DND-41 (cell line): ENCODE measurements at places on chromosomes 12 and 14.

DNA sequence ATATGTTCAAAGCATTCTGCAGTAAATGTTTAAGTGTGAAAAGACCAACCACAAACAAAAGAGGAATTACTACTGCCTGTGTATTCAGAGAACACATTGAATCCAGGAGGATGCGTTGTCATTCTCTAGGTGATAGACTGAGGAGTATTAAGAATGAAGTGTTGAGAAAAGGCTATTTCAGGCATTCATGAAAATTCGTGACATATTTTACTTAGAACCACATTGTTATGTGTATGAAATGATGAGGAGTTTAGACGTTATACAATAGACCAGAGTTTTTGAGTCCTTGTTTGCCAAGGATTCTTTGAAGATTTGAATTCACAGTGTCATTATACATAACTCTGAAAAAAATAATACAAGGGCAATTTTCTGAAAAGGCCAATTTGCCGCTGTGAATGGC, 251.8 kb downstream of the CCDC91 start:
- DNase-seq: no peak

DNA sequence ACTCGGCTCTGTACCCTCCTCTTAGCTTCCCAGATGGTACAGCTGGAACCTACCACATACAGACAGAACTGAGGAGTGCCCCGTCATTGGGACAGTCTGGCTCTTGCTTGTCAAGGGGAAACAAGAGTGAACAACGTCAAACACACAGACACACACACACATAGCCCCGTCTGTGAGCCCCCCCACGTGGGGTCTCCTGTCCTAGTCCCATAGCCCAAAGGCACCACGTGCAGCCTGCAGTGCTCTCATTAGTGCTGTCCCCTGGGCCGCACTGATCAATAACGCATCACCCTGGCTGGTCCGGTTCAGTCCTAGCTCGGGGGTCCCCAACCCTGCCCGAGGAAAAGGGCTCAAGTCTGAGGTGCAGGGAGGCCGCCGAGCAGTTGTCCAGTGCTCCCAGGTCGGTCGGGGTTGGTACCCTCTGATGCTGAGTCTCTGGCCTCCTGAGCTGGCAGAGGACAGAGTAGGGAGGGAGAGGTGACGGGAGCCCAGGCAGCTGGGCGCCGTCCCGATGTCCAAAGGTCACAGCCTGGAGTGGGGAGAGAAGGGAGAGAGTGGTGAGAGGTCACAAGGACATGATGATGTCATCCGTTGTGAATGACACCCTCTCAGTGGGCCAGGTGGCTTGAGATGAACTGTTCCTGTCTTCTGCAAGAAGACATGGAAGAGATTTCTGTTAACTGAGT, 105.4 kb upstream of the NOS1 start:
- no peak for DNase-seq

DNA sequence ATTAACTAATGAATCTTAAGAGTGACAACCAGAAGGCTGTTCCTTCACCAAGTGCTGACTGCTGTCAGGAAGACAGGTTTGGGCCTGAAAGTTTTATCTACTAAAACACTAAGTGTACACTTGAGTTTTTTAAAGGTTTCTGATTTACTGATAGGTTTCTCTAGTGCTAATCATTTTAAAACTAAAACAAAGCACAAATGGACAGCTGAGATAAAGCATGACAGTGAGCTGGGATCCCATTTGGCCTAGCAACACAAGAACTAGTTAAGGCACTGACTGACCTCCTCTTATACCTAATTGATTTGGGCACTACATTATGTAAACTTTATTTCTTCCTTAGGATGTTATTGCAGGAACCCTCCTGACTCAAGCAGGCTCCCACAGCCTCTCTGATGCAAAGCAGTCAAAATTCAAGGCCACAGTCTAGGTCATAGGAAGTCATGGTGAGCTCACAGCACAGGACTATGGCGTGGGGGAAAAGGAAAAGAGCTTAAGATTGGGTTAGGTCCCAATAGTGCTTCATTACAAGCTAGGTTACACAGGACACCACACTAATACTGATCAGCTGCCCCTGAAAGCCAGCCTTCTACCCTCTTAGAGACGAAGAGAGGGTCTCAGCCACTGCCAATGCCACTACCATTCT, 3.5 kb downstream of the STXBP6 start:
- no peak for DNase-seq

DNA sequence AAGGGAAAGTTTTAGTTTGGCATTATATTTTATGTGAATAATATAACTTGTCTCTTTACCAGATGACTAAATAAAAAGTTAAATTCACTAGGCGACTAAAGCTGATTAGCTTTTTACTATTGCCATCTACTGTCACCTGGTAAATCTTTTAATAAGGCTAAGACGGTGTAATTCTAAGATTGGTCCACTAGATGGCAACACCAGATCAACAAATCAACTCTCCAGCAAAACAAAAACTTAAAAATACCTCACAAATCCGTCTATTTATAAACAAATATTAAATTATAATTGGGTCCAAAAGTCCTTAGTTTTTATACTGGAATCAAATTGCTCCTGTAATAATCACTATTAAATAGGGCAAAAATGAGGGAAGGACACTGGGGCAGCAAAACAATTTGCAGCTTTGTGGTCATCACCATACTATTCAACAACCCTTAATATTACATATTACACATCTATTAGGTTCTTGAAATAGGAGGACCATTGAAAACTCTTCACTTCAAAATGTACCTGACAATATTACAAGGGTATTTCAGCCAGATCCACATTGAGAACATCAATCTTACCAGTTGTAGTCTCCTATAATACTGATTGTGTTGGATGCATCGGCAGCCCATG, 47.9 kb downstream of the GALC start:
- DNase-seq: no peak

GRCh38 chr14:29558516-29558915, 369.1 kb downstream of the PRKD1 start:
- no peak for DNase-seq

DNA sequence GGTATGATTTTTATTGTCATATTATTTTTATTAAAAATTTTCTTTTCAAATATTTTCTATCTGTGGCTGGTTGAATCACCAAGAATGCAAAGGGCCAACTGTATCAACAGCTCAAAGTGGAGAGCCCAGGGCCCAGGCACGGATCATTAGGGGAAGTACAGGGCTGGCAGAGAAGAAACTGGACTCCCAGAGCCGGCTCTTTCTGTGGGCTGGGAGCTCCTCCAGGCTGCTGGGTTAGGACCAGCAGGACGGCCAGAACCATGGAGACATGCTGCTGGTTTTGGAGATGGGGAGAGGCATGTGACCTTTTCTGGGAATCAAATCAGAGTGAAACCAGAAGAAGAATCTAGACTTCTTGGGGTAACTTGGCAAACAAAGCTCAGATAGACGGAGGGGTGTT, 220.5 kb downstream of the CACNA1C start:
- DNase-seq: no peak

- DNase-seq: no peak
Observed at GRCh38 chr12:106332536-106332935, 25.0 kb upstream of the POLR3B start.

DNA sequence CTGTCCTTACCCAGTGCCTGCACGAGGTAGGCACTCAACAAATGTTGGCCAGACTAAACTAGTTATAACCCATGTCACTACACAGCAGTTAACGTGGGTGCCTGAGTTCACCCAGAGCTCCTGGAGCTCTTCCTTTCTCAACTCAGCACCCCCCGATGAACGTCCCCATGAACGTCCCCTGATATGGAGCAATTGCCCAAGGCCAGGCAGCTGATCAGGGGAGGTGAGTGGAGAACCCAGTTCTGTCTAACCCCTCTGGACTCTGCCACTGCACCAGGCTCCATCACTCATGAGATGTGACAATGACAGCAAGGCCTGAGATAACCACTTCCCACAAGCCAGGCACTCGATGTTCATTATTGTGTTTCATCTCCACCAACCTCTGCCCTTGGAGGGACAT, 199.0 kb downstream of the BCL11B start:
- DNase-seq: no peak
